ENCODE measurements at places on chromosomes 1 and 21.

- DNase-seq, result no peak
Observed at GRCh38 chr1:226719596-226720387, 19.3 kb downstream of the ITPKB start.

DNA sequence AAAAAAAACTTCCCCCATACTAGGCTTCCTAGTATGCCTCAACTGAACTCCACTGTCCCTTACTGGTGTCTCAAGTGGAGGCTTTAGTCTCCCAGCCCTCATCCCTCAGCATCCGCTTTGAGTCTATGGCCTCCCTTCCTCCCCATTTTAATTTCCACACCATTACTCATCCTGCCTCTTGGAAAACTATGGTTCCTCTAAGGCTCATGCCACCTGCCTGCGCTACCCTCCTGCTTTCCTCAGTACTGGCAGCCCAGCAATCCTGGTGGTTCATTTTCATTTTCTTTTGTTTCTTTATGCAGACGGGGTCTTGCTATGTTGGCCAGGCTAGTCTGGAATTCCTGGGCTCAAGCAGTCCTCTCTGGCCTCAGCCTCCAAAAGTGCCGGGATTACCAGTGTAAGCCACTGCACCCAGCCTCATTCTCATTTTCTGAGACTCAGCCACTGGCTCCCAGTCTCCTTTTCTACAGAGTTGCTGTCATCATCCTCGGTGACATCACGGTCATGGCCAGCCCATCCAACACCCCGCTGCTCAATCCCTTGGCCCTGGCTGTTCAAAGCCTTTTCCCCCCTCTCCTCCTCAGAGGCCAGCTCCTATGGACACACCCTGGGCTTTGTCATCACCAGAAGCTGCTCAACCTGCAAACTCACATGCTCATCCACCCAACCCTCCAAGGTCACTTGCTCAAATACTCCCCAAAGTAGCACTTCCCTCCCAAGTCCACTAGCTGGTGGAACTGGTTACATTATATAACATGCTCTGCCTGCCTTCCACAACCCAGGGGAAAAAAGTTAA is 2.3 kb upstream of the PMVK start:
- no peak for DNase-seq

GRCh38 chr1:181117648-181118449 is 29.3 kb downstream of the IER5 start:
- no peak for DNase-seq

DNA sequence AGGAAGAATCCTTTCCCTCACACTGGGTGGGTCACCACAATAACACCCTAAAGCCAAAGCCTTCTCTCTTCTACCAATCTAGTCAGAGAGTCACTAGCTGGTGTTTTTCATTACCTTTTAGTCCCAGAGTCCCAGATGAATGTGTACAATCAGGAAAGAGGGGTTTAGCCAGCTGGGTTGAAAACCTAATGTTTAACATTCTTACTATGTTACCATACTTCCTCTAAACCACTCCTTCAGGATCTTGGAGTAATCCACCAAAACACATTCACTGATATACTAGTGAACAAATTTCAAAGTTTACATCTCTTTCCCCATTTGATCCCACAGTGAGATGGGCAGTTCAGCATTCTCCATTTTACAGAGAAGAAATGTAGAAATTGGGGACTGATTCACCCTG is 9.7 kb downstream of the LPAR3 start:
- DNase-seq, result no peak

GRCh38 chr1:111976842-111977241 is 12.6 kb downstream of the KCND3 start:
- no peak for DNase-seq

DNA sequence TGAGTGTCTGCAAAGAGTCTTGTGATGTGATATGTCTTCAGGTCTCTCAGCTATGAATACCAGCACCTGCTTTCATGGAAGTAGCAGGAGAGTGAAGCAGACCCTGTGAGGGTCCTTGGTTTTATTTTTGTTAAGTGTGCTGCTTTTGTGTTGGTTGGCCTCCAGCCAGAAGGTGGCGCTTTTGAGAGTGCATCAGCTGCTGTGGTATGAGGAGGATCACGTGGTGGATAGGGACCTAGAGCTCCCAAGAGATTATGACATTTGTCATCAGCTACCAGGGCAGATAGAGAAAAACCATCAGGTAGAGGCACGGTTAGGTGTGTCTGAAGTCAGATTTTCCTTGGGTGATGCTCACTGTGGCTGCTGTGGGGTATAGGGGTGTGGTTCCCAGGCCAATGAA is 1232.1 kb downstream of the MRPL39 start:
- DNase-seq, result no peak

DNA sequence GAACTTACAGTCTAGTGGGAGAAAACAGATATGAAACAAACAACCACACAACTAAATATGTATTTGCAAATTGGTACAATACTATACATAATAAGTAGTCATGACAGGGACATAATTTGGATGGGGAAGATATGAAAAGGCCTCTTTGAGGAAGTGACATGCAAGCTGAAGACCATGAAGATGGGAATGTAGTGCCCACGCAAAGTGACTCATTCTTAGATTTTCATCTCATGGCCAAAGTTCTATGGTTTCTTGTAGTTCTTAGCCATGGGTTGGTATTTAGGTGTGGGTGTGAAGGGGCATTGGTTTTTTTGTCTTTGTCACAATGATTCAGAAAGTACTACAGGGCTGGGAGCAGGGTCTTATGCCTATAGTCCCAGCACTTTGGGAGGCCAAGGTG is 105.4 kb upstream of the FAM78B start:
- no peak for DNase-seq

GRCh38 chr1:46153732-46154131 is 21.2 kb upstream of the TSPAN1 start:
- no peak for DNase-seq

DNA sequence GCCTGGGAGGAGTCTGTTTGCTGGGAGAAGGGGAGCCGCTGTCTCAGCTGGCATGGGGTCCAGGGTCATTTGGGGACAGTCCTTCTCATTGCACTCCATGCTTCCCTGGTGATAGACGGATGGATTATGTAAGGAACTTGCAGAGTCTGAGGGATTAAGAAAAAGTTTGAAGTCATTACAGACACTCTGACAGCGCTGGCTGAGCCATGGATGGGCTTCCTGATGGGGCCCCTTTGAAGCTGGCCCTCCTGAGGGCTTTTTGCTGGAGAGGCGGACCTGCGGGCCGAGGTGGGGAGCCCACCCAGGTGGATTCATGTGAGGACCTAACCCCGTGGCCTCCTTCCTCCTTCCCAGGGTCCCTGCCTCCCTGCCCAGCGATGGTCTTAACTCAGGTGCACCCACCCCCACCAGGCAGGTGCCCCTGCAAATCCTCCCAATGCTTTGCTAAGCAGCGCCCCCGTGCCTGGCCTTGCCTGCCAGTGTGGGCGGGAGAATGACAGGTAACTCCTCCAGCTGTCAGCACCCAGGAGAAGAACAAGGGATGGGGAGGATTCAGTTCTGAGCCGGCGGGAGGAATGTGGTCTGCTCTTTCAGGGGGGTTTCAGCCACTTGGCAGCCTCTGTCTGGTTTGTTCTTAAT is 24.2 kb upstream of the C1orf174 start:
- no peak for DNase-seq

All from activated CD8-positive, alpha-beta memory T cell treated with anti-CD3 and anti-CD28 coated beads for 1 hour (primary cell).